Urinary bladder (tissue), 4 donors: ENCODE measurements at places on chromosomes 11 and 22. TPM values are rescaled to one million over a fixed set of nuclear protein-coding genes. Genes with fewer than 3 reads are reported as not detected.

SPDYC gene
- total RNA-seq: not detected

MUC6 gene
- total RNA-seq: not detected

LIN7C gene
- 93.1 TPM for total RNA-seq

SRPRA gene
- total RNA-seq: 35.1 TPM

PAK1 gene
- total RNA-seq: 46.6 TPM

DNA sequence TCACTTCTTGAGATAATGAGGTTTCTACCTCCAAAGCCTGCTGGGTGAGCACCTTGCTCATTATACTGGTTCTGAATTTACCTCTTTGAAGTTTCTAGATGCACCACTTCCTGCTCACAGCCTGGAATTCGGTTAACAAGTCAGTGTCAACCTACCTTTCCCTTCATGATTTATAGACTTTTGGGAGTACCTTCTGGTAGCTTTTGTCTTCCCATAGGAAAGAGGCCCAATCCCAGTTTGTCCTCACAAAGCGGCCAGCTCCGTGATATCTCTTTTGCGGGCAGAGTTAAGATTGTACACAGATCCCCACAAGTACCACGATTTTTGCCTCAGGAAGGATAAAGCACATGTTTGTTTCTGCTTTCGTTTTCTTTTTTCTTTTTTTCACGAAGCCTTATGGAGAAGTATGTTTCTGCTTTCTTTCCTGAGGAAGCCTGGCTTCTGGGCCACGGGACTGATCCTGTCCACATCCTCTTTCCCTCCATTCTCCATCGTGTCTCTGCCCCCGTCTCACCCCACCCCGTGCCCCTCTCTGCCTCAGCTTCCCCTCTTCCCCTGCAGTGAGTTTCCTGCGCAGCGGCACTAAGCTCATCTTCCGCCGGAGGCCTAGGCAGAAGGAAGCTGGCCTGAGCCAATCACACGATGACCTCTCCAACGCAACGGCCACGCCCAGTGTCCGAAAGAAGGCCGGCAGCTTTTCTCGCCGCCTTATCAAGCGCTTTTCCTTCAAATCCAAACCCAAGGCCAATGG is 5.7 kb upstream of the HINFP start:
- no peak for DNase-seq

- peak; percentile 43 for DNase-seq
These were observed 17.5 kb downstream of the ATG16L2 start for GRCh38 chr11:72831521-72832300.

- DNase-seq: no peak
These were observed 878.8 kb downstream of the NTM start for GRCh38 chr11:132249256-132249655.

GRCh38 chr22:19238900-19239299 is 52.6 kb downstream of the CLTCL1 start:
- DNase-seq: no peak

GRCh38 chr11:93740031-93740729 is 1.1 kb downstream of the TAF1D start:
- DNase-seq: no peak

DNA sequence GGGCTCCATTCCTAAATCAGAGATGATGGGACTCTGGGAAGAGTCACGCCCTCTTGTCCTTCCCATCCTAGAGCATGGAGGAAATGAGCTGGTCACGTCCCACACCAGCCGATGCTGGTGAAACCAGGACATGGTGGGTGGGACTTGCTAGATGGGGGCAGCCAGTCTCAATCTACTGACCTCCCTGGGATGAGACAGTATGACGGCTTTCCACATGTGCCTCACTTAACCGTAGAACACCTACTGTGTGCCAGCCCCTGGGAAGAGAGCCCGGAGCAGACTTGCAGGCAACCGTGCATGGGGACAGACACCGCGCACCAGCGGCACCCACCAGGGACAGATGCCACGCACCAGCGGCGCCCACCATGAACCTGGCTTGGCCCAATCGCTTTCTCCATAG is 3.8 kb downstream of the OSBPL5 start:
- DNase-seq: no peak

DNA sequence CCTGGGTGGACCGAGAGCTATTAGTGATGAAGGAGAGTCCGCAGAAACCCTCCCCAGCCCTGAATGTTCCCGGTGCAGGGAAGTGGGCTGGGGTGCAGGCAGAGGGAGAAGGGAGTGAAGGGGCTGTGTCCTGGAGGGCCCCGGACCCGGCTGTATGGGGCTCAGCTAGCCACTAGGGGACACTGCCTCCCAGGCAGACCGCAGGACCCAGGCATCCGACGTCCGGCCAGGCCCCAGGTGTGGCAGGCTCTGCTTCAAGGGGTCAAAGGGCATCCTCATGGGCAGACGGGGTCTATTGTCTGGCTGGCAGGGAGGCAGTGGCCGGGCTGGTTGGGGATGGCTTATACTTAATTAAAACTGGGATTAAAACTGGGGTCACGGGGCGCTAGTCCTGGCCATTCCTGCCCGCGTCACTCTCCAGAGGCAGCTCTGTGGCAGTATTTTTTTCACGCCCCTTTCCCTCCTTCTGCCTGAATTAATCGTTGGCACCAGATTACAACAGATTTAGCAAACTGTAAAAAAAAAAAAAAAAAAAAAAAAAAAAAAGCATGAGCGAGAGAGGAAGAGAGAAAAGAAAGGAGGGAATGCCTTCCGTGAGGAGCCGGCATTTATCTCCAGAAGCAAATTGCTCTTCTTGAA is 5.1 kb downstream of the FLRT1 start:
- DNase-seq: no peak

- no peak for DNase-seq
These were observed 1428.6 kb downstream of the LRRC4C start for GRCh38 chr11:40030867-40031266.
